ENCODE measurements at places on chromosomes 7 and 10.

- DNase-seq: no peak
Observed at GRCh38 chr10:44566786-44567185, 181.9 kb upstream of the CXCL12 start.

- peak; percentile 8 for DNase-seq
Observed at GRCh38 chr7:139648941-139649425, 125.5 kb downstream of the CLEC2L start.

- no peak for DNase-seq
Observed at GRCh38 chr7:138506764-138507163, 46.7 kb downstream of the TRIM24 start.

DNA sequence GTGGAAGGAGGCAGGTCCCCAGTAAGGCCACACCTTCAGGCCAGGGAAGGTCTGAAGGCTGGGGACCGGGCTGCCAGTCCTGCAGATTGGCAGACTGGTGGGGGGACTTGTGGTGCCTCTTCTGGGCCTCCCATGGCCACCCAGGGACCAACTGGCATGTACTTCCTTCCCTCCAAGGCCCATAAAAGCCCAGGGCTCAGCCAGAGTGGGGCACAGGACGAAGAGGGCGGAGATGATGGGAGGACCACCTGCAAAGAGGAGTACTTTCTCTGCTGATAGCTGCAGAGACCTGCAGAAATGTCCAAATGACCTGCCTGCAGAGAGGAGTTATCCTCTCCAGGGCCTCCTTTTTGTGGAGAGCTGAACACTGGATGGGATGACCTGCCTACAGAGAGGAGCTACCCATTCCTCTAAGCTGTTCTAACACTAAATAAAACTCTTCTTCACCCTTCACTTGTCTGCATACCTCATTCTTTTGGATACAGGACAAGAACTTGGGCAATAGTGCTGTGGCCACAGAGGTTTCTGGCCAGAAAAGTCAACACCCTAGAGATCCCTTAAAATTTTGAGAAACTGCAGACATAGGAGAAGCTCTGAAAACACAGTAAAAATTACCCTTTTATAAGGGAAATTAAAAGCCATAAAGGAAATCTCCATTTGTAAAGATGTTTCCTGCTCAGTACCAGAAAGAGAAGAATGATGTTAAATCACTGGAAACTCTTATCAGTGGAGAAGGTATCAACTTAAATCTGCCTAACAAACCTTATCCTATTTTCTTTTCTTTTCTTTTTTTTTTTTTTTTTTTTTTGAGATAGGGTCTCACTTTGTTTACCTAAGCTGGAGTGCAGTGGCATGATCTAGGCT is 20.7 kb upstream of the PRF1 start:
- DNase-seq: no peak

GRCh38 chr7:137898839-137899721 is 52.3 kb upstream of the DGKI start:
- DNase-seq: peak; percentile 74

Data from CD4-positive, alpha-beta T cell treated with Interleukin-2 at 100 ng/mL for 4 hours (primary cell).